ENCODE measurements at places on chromosomes 2 and 18.
A peak's percentile ranks its signal among the peaks of the same experiment; 100 is the strongest.

- no peak for DNase-seq
Observed at GRCh38 chr2:149808556-149808955, 221.0 kb upstream of the MMADHC start.

DNA sequence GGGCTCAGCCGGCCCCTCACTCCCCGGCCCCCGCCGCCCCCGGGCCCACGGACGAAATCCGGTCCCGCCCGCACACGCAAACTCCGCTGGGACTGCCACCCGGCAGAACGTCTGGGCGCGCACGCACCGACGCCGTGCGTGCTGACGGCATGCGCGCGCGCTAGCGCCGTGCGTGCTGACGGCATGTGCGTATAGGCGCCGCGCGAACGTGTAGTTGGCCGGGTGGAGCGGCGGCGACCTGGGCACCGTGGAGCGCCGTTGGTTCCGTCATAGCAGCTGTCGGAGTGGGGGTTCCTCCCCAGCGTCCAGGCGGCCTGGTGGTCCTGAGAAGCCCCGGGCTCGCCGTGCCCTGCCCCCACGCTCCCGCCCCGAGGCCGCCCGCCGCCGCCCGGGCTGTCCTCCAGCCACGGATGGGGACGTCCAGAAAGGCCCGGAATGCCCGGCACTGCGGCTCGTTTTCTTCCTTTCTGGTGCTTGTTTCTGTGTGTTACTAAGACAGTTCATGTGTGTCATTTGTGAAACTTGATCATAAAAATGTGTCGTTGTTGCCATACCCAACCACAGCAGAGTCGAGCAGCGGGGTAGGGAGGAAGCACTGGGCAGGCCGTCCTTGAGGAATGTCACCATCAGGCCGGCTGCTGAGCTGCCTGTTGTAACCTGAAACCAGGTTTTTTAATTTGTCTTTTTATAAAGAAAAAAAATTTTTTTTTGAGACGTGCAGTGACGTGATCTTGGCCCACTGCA lies at the start of gene TXNL4A:
TSS of gene TXNL4A (minus strand) at position 113 of the 744 bp plus-strand sequence. CDS start 171 bp downstream, outside the sequence.
- DNase-seq: peak; percentile 92

DNA sequence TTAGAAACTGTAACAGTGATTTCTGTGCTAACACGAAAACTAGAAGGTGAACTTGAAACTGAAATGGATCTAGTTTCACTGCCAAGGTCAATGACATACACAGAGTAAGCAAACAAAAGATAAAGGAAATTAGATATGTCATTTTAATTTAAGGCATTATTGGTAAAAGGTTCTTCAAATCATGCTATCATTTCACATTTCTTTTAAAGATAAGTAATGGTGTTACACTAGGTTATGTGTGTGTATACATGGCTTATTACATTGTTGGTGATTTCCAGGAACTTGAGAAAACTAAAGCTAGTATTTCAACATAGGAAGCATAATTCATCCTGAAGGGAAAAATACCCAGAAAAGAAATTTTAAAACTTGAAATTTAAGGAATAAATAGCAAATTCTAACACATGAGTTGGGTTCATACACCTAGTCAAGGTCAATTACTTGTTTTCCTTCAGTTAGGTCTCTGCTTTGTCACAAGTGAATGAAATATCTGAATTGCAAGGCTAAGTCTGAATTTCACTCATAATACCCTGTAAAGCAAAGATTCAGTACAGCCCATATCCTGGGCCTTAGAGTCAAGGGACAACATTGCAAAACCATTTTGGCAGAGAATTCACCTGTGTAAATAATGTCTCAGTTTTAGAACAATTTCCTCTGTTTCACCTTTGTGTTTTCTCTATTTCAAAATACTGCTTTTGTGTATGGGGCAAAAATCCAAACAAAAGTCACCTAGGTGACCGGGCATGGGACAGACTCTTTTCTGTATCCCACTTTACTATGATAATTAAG lies 141.6 kb downstream of the SRBD1 start:
- no peak for DNase-seq

DNA sequence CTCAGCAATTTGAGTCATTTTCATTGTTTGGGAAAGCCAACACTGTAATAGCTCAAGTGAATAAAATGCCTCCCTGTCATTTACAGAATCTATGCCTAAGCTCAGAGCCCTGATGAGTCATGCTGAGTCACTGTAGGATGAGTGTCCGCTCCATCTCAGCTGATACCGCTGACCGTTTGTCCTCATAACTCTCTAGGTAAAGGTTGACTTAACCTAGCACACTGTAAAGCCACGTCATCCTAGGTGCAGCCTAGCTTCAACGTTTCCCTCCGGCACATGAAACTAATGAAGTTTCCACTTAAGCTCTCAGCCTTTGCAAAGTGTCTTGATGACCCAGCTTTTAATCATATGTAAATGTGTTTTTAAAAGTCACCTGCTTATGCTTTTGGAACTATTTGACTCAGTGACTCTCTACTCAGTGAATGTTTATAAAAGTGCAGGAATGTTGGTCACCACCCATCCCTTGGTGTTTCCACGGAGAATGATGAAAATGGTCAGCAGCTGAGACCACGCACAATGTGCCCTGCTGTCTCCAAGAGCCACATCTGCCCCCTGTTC lies 154.0 kb downstream of the PMAIP1 start:
- DNase-seq: no peak

GRCh38 chr2:68385220-68385906 lies 20.3 kb downstream of the PLEK start:
- peak; percentile 25 for DNase-seq

GRCh38 chr18:7084080-7085065 lies 33.2 kb downstream of the LAMA1 start:
- DNase-seq: no peak

- peak; percentile 35 for DNase-seq
Observed at GRCh38 chr2:152613235-152613634, 104.0 kb downstream of the PRPF40A start.

- no peak for DNase-seq
Observed at GRCh38 chr18:41577529-41577928, 377.5 kb upstream of the PIK3C3 start.

GRCh38 chr2:2298081-2298480 lies 33.0 kb downstream of the MYT1L start:
- no peak for DNase-seq

- no peak for DNase-seq
Observed at GRCh38 chr18:78796693-78797455, 182.7 kb upstream of the SALL3 start.

DNA sequence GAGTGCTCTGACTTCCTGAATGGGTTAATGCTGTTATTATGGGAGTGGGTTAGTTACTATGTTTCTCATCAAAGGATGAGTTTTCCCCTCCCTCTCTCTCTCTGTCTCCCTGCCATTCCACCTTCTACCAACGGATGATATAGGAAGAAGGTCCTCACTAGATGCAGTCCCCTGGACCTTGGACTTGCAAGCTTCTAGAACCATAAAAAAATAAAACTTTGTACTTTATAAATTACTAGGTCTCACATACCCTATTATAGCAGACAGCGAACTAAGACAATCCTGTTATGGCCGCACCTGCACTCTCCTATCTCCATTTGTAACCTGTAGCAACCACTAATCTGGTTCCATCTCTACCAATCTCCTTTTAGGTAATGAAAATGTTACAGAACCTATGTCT lies 564.9 kb downstream of the CNTNAP5 start:
- DNase-seq: no peak

DNA sequence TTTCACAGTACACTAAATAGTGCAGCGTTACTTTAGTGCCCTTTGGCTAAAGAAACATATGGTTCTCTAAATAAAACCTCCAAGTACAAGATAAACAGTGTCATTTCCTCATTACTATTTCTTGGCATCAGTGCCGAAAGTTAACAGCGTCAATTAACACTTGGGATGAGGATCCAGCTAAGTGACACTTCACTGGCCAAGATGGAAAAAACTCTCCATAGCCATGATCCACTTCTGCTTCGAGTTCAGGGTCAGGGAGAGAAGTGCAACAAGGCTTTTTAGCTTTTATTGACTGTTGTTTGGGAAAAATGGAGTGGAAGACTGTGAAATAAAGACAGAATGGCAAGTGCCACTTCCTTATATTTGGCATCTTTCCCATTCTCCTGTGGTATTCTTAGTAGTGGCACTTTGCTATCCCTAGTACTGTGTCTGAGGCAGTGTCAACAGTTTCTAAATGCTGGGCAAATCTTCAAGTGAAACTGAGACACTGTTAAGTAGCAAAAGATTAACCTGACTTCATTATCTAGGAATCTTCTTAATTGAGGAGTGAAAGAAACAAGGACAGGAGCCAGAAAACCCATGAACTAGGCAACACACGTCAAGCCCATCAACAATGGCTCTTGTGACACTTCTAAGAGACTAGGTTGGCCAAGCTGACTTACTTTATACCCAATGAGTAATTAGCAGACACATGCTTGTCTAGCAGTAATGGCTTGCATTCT lies 222.5 kb upstream of the SESTD1 start:
- DNase-seq: no peak

- DNase-seq: no peak
Observed at GRCh38 chr18:56391931-56392590, 246.3 kb downstream of the TXNL1 start.

- no peak for DNase-seq
Observed at GRCh38 chr18:3671176-3671575, 221.2 kb downstream of the TGIF1 start.

- peak; percentile 69 for DNase-seq
Observed at GRCh38 chr2:130370490-130370889, 14.6 kb downstream of the PTPN18 start.

DNA sequence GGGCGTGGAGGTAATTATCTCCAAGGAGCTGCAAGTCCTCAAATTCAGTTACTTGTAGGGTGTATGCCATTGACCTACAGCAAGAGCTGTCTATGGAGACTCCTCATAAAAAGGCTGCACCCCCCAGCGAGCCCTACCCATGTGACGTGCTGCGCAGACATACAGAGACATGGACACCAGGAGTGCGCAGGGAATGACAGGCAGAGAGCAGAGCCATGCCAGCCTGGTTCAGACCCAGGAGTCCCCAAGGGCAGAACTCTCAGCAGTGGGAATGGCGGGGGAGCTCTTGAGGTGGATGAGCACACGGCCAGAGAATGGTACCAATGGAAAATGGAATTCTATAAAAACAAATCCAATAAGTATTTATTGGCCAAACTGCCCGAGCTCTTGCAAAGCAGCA lies 310.1 kb downstream of the MYCN start:
- DNase-seq: no peak

DNA sequence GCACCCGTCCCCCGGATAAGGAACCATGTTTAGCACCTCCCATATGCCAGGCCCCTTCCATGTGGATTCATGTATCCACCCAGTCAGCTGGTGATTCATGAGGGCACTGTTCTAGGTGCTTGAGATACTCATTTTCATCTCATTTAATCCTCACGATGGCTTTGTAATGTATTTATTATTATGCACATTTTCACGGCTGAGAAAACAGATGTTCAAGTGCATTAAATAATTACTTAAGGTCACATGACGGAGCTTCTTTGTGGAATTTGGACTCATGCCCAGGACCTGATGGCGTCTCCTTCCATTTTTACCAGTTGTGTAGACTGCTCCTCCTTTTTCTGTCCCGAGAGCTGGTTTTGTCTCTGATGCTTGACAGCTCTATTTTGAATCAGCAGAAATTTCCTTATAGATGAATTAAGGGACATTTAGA lies 72.2 kb upstream of the RBM44 start:
- no peak for DNase-seq

- no peak for DNase-seq
Observed at GRCh38 chr2:851680-852079, 99.0 kb upstream of the SNTG2 start.

DNA sequence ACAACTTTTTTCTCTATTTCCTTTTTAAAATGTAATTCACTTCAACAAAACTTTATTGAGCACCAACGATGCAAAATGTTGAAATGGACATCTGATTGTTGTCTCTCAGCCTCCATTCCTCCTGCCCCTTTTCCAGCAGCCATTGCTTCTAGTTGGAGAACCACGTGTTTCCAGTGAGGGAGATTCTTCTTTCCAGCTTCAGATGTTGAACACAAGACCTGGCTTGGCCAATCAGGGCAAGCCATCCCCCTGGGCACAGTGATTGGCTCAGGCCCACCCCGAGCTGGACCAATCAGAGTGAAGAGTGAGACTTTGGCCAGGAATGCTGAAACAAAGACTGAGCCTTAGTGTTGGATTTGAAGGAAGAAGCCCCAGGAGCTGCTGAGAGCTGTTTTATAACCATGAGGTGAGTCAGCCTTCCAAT lies 59.0 kb downstream of the E2F6 start:
- no peak for DNase-seq

DNA sequence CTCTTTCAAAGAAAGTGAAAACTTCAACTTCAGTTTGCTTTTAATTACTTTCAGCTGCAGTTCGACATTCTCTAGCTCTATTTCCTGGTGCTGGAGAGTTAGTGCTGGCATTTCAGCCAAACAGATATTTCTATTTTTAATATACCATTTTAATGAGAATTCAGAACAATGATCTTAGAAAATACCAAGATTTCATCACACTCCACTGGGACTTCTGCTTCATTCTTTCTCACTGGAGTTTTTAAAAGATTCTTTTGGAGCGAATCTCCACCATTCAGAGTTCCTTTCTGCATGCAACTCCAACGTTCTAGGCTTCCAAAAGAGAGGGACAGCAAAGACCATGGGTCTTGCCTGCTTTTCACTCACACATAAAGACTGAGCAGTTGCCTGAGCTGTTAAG lies 94.2 kb downstream of the CABLES1 start:
- DNase-seq: no peak

GRCh38 chr2:216056739-216057138 lies 24.9 kb downstream of the PECR start:
- DNase-seq: peak; percentile 46

DNA sequence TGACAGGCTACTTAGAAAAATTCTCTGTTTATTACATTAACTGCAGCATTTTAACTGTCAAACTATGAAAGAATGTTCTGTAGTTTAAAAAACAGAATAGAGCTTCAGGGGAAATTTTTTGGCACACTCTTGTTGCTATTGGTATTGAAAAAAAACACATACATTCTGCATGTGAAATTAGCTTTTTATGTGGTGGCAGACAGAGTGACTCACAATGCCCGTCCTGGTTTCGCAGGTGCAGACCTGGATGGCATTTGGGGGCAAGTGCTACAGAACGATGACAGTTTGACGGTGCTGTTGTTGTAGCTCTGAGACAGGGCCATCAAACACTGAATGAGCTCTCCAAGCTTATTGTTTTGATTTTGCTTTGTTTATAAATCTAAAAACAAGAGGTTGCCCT lies 105.0 kb upstream of the MAP3K20 start:
- no peak for DNase-seq

Measured in GM13976 (cell line).